ENCODE measurements at places on chromosomes 12 and 14. TPM values are rescaled to one million over a fixed set of nuclear protein-coding genes. Genes with fewer than 3 reads are reported as not detected.

PLEKHD1 gene
- total RNA-seq = not detected

CORO1C gene
- total RNA-seq = 234 TPM

- peak; percentile 95 for DNase-seq
Measured at GRCh38 chr14:55099756-55100155, 29.3 kb upstream of the LGALS3 start.

GMFB gene
- 73.8 TPM for total RNA-seq

GRCh38 chr14:49970474-49971147 lies 77.7 kb downstream of the ARF6 start:
- peak; percentile 95 for DNase-seq

NINJ2 gene
- not detected for total RNA-seq
